ENCODE measurements at places on chromosomes 16 and 17.

GRCh38 chr16:4452674-4453073, 21.8 kb downstream of the NMRAL1 start:
- no peak for DNase-seq

- no peak for DNase-seq
These were observed 3.0 kb upstream of the ANKRD40CL start for GRCh38 chr17:50770346-50770745.

- DNase-seq: no peak
These were observed 13.2 kb downstream of the NLK start for GRCh38 chr17:28055546-28056275.

- DNase-seq: no peak
These were observed 58.0 kb downstream of the PITPNC1 start for GRCh38 chr17:67435122-67435521.

GRCh38 chr17:81665205-81666091, 957 bp downstream of the OXLD1 start:
- no peak for DNase-seq

Measured in tibial artery (tissue), 4 donors.